ENCODE measurements at places on chromosomes 6 and 20. TPM values are rescaled to one million over a fixed set of nuclear protein-coding genes. Genes with fewer than 3 reads are reported as not detected.

The OTOR gene
- total RNA-seq: not detected

The RNF217 gene
- total RNA-seq: 9.7 TPM

The BNIP5 gene
- not detected for total RNA-seq

The SMAP1 gene
- 19.3 TPM for total RNA-seq

Data from cardiac atrium fibroblast (primary cell).